ENCODE measurements at places on chromosomes 2 and 18.

GRCh38 chr2:192901446-192901845, 706.7 kb upstream of the TMEFF2 start:
- no peak for DNase-seq

DNA sequence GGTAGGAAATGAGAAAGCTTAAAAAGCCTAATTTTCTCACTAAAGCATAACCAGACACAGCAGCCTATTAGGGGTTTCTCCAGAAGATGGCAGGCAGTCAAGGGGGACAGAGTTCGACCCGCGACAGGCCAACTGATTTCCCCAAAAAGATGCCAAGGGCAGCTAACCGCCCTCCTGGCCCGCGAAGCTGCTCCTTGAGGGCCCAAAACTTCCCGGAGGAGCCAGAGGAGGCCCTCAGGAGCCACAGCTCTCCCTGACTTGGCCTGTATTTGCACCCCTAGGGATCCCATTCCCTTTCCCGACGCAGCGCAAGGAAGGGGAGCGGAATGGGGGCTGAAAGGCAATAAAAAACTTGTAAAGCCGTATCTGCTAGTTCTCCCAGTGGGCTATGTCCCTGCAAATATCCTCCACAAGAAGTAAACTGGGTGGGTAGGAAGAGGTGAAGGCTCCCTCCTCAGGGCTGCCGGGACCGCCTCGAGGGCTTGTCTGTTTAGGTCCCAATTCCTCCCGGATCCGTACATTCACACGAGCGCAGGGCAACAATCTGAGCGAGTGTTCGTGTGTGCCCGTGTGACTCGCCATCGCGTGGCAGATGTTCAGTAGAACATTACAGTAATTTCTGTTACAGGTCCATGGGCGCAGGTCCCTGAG, 756 bp upstream of the NAGK start:
- DNase-seq, result no peak

DNA sequence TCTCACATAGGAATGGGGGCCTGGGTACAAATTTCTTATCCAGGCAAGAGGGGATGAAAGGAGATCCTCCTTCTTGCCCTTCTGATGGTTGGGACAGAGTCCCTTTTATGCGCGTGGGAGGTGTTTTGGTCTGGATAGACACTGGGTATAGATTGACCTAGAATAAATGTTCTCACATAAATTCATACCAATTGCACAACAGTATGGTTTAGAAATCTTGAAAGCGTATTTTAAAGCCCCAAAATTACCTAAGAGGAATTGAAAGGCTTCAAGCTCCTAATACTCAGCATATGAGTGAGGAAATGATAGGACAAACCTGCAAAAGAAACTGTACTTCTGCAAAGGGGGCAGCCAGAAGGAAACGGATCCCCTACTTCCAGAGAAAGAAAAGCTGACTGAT, 2.6 kb upstream of the BCL2 start:
- no peak for DNase-seq

DNA sequence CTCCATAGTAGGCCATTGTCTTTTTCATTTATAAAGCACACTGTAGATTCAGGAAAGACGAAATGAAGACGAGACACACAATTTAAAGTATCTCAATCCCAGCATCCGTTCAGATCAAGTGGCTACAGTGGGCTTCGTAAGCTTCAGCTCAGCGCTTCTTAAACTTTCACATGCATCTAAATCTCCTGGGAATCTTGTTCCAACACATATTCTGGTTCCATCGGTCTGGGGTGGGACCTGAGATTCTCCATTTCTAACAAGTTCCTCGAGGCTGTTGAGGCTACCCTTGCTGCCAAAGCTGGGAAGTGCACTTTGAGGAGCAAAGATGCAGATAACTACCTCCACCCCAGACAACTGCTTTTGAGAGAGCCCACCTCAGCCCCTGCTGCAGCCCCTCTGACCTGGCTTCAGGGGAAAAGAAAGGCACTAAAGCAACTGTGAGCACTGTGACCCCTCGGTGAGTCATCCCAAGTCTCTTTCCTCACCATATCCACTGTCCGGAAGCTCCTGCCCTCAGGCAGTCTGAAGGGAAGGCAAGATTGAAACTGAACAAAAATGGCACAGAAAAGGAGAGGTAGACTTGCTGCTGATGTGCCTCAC, 201.1 kb upstream of the FBXO11 start:
- DNase-seq, result no peak

- no peak for DNase-seq
Measured at GRCh38 chr18:5961828-5962150, 66.5 kb upstream of the TMEM200C start.

- no peak for DNase-seq
Measured at GRCh38 chr2:21812766-21813165, 689.0 kb downstream of the TDRD15 start.

DNA sequence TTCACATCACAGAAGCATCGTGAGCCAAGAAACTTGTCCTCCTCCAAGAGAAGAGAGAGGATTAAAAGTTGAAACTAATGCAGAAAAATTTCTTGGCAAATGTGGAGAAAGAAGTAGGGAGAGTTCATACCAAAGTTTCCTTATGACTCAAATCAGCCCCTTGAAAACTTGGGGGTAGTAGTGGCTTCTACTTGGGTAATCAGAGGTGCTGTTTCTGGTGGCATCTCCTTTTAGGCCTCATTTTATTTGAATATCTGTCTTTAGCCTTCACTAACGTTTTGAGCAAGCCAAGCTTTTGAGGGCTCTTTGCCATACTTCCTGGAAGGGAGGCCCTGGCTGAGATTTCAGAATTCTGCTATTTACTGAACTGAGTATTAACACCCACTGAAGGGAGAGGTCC, 515.3 kb upstream of the MEX3C start:
- DNase-seq, result no peak

DNA sequence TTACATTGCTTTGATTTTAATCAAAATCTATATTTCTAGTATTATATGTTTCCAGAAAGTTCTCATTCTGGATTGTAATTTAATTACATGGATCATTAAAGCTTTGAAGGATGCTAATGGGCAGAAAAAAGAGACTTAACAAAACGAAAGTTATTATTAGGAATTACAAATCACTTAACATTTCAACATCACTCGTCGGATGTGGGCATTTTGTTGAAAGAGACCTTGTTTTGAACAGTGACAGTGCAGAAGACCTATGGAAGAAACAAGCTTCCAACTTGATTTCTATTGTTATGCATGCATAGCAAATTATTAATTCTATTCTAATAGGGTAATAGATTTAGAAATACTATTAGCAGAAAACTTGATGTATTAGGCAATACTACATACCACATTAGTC, 31.4 kb upstream of the DARS1 start:
- DNase-seq, result no peak

DNA sequence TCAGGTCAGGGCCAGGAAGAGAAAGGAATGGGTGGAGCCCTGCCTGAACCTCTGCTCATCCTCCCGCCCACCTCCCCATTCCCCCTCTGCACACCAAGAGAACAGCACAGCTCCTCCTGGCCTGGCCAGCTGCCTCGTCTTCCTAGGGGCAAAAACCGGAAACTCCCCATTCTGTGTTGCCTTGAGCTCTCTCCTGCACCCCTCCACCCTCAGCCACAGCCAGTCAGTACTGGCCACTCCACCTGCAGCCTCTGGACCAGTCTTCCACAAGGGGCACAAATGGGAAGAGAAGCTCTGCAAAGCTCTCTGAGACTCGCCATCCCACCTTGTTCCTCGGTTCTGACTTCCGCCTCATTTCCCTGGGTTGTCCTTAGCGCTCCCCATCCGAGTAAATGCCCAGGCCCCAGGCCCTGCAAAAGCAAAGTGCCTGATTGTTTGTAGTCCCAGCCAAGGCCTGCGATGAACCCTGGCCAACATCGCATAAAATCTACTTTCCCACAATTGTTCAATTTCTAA, 39.3 kb upstream of the SLC35G4 start:
- no peak for DNase-seq

GRCh38 chr18:75916624-75916982, 489.1 kb upstream of the SMIM21 start:
- no peak for DNase-seq
